ENCODE measurements at places on chromosomes 12 and 14.

GRCh38 chr14:101739446-101740141 is 21.9 kb upstream of the PPP2R5C start:
- DNase-seq, result no peak

DNA sequence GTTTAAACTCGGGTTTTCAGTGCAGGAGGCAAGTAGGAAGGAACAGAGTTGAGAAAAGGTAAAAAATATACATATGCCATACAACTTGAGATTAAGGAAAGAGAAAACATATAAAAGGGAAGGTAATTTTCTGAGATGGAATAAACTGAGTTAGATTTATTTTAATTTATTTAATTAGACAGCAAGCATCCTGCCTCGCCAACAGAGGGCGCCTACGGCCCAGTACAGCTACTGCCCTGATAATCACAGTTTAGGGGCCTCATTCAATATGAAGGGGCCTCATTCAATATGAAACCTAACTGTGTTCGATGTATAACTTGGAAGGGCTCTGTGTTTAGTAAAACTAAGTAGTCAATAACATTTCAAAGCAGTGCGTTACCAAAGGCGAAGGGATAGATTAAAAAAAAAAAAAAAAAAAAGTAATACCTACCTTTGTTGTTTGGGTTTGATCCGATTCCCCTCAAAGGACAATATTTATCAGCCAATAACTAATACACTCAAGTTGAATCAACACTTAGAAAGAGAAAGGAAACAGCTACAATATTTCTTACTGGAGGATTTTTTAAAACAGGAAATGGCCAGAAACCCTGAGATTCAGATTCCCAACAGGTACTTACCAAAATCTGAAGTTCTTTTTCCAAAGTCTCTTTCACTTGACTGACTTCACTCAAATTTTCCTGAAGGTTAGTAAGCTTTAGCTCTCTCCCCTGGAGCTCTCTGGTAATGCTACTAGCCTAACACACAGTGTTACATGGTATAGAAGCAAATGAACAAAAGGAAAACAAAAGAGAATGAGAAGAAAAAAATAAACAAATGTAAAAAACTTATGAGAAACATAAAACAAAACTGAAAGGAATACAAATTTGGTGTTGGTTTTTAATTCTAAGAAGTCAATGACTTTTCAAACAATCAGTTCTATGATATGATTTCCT is 70.0 kb upstream of the VPS33A start:
- peak; percentile 74 for DNase-seq

DNA sequence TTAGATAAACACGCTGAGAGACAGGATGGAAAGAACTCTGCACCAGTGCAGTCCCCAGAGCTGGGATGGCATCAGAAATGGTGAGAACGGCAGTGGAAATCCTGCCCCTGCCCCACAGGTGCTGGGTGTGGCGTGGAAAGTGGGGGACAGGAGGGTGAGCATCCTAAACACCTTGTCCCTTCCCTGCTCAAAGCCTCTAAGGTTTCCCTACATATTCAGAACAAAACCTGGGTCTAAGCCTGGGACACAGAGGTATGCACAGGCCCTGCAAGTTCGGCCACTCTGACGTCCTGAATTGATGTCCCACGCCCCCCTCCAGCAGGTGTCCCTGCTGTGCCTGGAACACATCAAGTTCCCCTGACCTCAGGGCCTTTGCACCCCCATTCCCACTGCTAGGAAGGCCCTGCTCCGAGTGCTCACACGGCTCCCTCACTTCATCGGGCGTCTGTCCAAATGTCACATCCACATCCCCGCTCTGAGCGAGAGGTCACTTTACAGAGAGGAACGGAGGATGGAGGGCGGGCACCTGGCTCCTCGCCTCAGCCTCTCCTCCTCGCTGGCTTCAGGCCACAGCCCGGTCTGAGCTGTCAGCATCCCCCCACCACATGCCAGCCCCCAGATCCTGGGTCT is 38.5 kb upstream of the SFSWAP start:
- no peak for DNase-seq

- no peak for DNase-seq
Measured at GRCh38 chr12:125988545-125988944, 923.3 kb downstream of the AACS start.

GRCh38 chr14:100523843-100524169 is 63.4 kb downstream of the BEGAIN start:
- DNase-seq, result no peak

GRCh38 chr14:42113358-42114069 is 506.8 kb downstream of the LRFN5 start:
- DNase-seq, result no peak

DNA sequence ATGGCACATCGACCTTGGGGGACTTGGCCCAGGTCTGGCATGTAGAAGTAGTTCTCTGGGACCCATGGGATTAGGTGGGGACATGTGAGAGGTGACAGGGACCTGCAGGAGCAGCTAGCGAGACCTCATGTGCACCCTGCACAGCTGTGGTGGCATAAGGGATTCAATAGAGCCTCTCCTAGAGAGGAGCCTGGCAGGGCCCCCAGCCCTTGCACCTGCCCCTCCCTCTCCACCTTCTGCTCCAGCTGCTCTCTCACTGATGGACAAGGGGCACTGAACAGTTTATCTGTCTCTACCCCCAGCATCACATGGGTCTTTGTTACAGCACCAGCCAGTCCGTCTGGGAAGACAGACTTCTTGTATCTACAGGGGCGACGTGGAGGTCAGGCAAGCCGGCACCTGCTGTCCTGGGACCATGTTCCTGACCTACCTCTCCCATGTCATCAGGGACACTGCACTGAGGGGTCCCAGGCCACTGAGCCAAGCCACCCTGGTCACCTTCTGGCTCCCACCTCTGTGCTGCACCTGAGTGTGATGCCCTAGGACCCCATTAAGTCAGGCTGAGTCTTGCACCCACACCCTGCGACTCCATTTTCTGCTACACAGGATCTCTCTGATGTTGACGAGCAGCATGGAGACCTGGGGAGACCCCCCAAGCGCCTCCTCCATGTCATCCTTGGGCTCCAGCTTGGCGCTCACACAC is 32.6 kb downstream of the DDX11 start:
- DNase-seq, result no peak

GRCh38 chr12:11962860-11963259 is 107.9 kb upstream of the BCL2L14 start:
- no peak for DNase-seq

DNA sequence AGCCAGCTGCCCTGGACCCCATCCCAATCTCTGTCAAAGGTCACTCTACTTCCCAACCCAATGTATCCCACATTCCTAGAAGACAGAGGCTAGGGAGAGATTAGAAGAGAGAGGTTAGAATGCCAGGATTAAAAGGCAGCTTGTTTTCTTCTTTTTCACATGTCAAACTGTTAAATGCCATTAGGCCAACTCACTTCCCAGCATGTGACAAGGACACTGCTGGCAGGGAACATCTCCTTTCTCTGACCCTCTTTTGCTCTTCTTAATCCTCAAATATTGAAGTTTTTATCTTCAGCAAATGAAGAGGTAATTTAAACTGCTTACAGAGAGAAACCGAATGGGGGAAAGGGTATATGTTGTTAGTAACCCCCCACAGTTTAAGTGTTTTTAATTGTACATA is 89.1 kb downstream of the BBS10 start:
- DNase-seq, result no peak

GRCh38 chr14:74427651-74428050 is 1.6 kb upstream of the SYNDIG1L start:
- no peak for DNase-seq

- no peak for DNase-seq
Measured at GRCh38 chr12:29499235-29499634, 1.7 kb upstream of the OVCH1 start.

GRCh38 chr12:20822415-20822814 is 11.9 kb downstream of the SLCO1B3 start:
- no peak for DNase-seq

- peak; percentile 55 for DNase-seq
Measured at GRCh38 chr12:68912916-68913315, 20.1 kb downstream of the CPM start.

DNA sequence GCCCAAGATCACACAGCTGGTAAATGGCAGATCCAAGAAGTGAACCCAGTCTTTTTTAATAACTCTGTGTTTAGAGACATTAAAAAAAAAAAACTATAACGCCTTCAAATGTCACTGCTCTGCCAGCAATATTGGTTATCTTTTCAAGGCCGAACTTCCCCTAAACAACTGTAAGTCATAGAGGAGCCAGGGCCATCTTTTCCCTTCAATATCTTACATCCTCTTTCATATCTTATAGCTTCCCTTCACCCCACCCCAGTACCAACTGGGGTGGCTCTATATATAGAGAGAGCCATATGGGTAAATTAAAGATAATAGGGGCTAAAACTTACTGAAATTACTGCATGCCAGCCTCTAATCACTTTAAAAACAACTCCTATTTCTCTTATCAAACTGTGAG is 100.2 kb downstream of the STAB2 start:
- DNase-seq, result no peak

DNA sequence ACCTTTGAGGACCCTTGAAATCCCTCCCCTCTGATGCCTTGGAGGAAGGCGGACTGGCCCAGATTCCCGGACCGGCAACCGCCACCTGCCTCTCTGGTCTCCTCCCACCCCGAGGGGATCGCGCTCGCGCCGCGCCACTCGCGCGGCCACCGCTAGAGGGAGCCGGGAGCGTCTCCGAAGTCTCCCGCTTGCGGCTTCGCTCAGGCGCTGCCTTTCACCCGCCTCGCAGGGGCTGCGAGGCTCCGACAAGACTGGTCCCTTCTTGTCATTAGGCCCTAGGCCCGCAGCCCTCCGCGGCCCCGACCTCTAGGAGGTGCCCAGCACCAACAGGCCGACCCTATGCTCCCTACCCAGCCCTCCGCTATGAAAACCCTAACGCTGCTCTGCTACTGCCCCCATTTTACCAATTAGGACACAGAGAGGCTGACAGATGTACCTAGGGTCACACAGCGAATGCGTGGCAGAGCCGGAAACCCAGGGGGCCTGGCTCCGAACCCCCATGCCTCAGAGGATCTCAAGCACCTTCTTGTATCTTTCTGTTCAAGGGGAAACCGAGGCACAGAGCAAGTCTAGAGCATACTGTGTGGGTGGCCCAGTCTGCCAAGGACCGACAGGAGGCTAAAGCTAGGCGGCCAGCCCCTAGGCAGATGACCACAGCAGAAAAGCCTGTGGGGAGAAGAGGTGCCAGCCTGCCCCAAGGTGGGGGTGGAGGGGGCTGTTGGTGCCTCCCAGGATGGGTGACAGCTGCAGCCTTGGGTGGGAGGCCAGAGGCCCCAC is 21.4 kb upstream of the VSX2 start:
- peak; percentile 34 for DNase-seq

GRCh38 chr14:95597784-95598211 is 62.9 kb downstream of the GLRX5 start:
- no peak for DNase-seq

DNA sequence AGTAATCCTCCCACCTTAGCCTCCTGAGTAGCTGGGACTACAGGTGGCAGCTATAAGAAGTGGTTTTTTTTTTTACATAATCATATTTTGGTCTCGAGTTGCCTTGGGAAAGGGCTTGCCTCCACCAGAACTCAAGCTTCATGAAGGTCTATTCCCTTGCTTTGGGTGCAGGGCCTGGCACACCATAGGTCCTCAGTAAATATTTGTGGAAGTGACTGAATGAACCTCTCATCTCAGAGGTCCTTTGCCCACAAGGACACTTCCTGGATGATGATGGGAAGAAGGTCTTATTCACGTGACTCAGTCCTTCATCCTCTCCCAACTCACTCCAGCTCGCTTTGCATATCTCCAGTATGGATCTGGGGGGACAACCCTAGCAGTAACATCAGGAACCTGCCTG is 114.0 kb upstream of the MED13L start:
- no peak for DNase-seq

GRCh38 chr14:34980337-34980900 is 2.4 kb upstream of the SRP54 start:
- DNase-seq, result no peak

DNA sequence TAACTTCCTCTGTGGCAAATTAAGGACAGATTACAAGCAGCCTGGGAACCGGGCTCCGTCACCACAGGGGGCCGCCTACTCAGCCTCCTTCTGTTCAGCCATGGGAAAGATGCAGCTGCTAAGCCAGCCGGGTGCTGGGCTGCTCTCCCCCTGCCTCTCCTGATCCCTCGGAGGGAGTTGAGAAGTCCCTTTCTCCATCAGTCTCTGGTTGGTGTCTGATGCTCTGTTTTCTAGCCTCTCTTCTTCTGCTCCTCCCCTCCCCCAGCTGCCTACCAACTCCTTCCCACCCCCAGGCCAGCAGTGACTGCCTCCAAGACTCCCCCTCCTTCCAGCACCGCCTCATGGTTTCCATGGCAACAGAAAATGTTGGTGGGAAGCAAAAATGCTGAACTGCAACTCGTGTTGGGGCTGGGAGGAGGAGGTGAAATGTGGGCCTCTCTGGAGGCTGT is 486.7 kb downstream of the APAF1 start:
- no peak for DNase-seq

- no peak for DNase-seq
Measured at GRCh38 chr12:91370086-91370868, 187.7 kb upstream of the DCN start.

- peak; percentile 80 for DNase-seq
Measured at GRCh38 chr12:76083904-76084862, at the start of gene NAP1L1. Gene NAP1L1, minus strand, starts transcription at chr12:76084685. Its CDS starts 10,466 bp downstream, at chr12:76074219.

GRCh38 chr12:93989949-93990348 is 158.4 kb upstream of the PLXNC1 start:
- DNase-seq, result no peak

DNA sequence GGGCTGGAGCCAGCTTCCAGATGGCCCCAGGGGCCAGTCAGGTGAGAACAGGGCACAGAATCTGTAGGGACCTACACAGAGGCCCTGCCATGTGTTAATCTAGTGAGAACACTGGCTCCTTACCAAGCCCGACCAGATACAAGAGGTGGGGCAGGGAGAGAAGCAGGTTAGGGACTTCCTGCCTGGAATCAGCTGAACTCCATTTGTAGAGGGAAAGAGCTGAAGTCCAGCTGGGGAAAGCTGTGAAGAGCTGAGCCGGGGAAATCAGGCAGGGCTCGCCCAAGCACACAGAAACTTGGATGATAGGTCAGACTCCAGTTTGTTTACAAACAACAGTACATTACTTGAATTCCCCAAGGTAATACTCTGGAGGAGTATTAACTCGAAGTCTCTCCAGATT is 46.7 kb downstream of the PTGER2 start:
- no peak for DNase-seq

DNA sequence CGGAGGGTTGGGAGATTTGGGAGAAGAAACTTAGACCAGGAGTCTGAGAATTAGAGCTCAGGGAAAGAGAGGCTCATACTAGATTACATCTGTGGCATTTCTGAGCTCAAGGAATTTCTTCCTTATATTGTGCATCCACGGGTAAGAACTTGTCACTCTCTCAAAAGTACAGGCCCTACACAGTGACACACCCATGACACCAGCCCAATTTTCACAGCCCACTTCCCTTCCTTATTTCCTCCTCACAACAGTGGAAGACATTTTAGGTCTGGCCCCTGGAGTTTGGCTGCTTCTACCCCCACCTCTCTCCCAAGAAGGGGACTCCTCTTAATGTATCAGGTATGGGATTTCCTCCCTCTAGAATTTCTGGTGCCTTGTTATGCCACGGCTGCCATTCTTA is 9.2 kb upstream of the ZNF385A start:
- DNase-seq, result no peak

GRCh38 chr12:113359939-113360748 is 1.8 kb downstream of the PLBD2 start:
- DNase-seq, result peak; percentile 34

- no peak for DNase-seq
Measured at GRCh38 chr12:40149673-40150260, 43.9 kb upstream of the SLC2A13 start.
